T-helper 1 cell (primary cell): ENCODE measurements at places on chromosomes 5 and 9.

DNA sequence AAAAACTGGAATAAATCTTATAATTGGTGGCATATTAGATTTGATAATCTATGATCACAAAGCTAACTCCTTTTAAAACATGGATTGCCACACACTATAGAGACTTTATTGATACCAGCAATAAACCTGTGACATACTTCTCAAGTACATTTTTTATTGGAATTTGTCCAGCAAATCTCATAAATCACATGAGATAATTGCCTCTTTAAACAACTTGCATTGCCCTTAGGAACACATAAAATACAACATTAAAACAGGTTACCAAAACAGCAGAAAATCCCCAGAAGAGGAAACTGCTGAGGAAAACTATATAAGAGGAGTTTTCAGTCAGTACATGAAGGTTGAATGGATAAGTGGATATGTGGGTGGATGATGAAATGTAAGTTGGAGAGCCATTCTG, 124.6 kb downstream of the SNCAIP start:
- DNase-seq = no peak

DNA sequence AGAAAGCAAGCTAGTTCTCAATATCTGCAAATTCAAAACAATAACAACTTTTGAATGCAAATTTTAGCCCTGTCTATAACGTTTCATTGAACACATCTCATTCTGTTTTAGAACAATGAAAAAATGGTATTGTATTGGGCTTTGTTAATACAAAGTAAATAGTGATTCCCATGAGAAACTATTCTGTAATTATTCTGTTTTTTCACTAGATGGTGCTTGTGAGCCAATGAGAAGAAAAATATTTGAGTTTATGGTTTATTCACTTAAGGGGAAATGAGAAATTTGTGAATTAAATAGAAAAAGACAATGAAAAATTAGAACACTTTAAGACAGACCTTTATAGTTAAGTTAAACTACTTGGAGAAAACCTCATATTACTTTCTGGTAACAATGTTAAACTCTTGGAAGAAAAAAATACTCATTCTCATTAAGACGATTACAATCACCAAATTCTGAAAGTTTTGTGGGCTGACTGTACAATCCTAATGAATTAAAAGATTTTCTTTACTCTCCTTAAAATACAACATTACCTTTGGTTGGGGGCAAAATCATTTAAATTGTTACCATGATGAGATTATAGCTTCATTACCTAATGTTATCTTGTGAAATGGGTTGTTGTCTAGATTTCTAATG, 127.0 kb downstream of the NNT start:
- no peak for DNase-seq

DNA sequence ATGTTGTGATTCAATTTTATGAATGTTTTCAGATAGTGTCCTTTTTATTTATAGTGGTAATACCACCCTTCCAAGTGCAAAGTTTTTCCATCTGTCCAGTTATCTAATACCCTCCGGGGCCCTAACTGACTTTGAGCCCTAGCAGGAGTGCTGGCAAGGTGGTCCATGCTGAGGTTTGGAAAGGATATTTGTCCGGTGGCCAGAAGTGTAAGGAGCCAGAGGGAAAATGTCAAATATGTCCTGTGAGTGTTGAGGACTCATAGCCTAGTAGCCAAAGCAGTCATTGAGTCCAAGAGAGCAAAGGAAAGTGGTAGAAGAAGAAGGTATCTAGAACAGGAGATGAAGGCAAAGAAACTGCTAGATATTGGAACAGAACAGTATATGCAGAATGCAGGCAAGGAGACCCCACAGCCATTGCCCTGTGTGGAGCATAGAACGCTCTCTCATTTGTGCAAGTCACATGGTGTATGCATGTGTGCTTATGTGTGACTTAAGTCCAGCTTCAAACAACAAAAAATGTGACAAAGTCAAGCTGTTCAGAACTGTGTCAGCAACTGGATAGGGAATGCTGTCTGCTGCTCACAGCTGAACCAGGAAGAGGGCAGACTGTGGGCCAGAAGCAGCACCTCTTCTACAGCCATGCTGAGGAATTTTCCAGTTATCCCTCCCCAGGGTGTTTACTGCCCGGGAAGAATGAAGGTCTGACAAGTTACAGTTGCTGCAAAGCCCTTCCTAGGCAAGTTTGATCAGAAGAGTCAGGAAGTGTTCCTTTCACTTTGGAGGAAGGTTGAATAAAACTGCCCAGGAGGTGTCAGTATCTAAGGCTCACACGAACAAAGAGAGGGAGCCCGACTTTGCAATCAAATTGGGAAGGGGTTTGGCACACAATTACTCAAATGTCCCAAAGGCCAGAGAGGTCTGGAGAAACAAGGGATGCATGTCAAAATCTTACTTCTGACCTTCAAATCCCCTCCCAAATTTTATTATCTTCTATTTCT, 463.3 kb upstream of the DMAC1 start:
- no peak for DNase-seq

GRCh38 chr5:187617-188451, 3.5 kb upstream of the LRRC14B start:
- no peak for DNase-seq

GRCh38 chr9:127092041-127092608, 30.3 kb downstream of the ANGPTL2 start:
- no peak for DNase-seq

DNA sequence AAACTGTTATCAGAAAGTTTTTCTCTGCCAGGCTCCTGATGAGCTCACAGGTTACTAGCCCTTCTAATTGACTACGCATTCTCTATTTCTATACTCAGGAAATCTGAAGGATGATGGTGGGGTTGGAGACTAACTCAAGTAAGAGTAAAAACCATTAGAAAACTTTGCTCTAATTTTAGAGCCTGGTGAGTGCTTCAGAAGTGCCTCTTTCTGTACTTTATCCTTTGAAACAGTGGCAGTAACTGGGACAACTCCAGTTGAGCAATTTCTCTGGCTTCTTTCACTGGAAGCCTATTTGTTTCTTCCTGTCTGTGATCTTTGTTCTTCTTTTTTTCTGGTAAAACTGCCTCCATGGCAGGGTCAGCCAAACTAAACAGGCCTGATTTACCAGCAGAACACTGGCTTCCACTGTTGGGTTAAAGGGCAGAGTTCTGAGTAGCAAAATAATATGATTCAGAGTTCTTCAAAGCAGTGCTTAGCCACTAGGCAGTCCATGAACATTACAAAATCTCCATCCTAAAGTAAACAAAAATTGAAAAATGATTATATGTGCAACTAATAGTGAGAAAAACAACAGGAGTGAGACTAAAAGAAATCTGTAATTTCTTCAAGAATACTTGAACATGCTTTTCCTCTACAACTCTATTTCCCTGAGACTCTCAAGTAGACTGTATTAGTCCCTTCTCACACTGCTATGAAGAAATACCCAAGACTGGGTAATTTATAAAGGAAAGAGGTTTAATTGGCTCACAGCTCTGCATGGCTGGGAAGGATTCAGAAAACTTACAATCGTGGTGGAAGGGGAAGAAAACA, 79.8 kb downstream of the MROH2B start:
- DNase-seq = no peak

- DNase-seq = no peak
Observed at GRCh38 chr5:61866930-61867329, 439.1 kb upstream of the KIF2A start.

DNA sequence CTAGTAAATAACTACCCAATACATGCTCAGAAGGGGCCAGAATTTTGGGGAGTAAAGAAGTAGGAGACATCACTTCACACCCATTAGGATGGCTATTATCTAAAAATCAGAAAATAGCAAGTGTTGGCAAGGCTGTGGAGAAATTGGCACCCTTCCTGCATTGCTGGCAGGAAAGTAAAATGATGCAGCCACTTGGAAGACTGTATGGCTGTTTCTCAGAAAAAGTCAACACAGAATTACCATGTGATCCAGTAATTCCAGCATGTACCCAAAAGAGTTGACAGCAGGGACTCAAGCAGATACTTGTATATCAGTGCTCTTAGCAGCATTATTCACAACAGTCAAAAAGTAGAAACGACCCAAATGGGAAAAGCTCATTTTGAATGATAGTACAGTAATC, 107.6 kb downstream of the APBA1 start:
- no peak for DNase-seq

GRCh38 chr9:137458194-137459151, 661 bp downstream of the NSMF start:
- DNase-seq = no peak

DNA sequence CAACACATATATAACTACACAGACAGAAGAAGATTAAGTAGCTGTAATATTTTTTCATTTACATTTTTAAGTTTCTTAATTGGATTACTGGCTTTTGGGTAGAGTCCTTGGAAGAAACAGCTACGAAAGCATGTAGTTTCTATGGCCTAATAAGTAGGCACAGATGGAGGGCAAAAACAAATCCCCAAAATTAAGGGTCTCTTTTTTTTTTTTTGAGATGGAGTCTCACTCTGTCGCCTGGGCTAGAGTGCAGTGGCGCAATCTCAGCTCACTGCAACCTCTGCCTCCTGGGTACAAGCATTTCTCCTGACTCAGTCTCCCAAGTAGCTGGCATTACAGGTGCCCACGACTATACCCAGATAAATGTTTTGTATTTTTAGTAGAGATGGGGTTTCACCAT, 27.1 kb upstream of the MTMR12 start:
- DNase-seq = no peak

- peak; percentile 9 for DNase-seq
Observed at GRCh38 chr5:79109527-79110492, 1.8 kb upstream of the BHMT start.

GRCh38 chr5:87195616-87196015, 72.1 kb upstream of the RASA1 start:
- no peak for DNase-seq

DNA sequence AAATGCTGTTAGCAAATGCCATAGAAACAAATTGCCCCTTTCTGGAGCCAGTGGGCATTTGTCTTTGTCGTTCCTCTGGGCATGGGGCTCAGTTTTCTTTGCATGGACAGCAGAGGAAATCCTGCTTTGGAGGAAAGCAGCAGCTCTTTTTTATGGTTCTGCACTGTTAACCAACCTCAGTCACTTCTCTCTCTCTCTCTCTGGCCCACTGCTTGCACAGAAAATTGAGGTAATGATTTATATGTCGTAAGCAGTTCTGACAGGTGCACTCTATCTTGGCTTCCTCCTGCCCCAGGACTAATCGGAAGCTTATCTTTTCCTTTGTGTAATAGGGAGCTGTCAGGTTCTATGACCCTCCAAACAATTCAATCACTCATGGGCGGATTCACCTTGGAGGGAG, 159.6 kb upstream of the GPR151 start:
- no peak for DNase-seq

GRCh38 chr5:60287174-60287771, 393.7 kb upstream of the PDE4D start:
- no peak for DNase-seq

- DNase-seq = no peak
Observed at GRCh38 chr9:111455638-111456037, 28.5 kb downstream of the ECPAS start.
